NCI-H524 (cell line): ENCODE measurements at places on chromosomes 7 and 10.
A peak's percentile ranks its signal among the peaks of the same experiment; 100 is the strongest.

- DNase-seq = no peak
These were observed 11.4 kb downstream of the ATG9B start for GRCh38 chr7:151012911-151013347.

- peak; percentile 53 for DNase-seq
These were observed at the start of gene ADCK2 for GRCh38 chr7:140672382-140673062. Gene ADCK2 (plus strand): TSS chr7:140672945. CDS start chr7:140673331, 386 bp downstream.

DNA sequence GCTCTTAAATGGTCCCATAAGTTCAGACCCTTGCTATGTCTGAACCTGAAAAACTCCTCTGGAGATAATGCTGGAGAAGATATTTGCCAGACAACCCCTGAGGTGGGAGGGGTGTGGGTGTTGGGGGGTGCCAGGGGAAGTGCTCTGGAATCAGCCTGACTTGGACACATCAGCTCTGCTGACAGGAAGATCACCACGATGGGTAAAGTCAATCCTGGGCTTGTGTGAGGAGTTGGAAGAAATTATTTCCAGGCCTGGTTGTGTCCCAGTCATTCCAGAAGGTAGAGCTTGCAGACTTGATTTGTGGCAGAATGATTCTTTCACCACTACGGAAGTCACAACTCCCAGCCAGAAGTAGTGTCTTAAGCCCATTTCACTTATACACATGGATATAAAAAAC, 60.3 kb upstream of the UNC5B start:
- no peak for DNase-seq

DNA sequence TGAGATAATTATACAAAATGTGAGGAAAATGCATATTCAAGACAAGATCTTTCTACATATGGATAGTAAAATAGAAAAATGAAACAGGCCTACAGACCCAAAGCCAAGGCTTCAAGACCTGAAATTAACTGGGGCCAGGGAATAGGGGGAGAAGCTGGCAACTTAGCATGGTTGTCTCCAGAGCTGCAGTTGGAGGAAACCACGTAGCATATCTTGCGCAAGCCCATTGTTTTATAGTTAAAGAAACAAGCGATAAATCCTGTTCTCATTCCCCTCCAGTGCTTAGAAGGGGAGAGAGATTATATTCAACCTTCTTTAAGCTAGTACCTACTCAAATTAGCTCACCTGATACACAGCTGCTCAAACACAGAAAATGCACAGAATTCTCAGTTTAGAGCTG, 197.1 kb downstream of the SORCS1 start:
- no peak for DNase-seq

DNA sequence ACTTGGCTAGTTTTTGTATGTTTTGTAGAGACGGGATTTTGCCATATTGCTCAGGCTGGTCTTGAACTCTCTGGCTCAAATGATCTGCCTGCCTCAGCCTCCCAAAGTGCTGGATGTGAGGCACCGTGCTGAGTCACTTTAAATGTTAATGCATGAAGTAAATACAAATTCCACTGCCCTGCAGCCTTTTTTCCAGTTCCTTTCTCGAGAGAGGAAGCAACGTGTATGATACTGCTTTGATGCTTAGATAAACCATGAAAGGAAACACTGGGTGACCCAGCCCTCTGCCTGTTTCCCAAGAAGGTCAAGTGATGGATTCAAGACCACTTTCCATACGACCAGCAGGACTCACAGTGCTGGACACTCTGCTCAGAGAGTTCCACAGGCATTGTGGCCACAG, 11.3 kb upstream of the MRPS24 start:
- DNase-seq = no peak
